C1 segment of cervical spinal cord (tissue), 14 donors: ENCODE measurements at places on chromosomes 11 and 22.

- no peak for DNase-seq
Observed at GRCh38 chr11:111443640-111444039, 64.6 kb upstream of the POU2AF1 start.

GRCh38 chr11:47440054-47440476 is 8.9 kb downstream of the RAPSN start:
- DNase-seq = no peak

DNA sequence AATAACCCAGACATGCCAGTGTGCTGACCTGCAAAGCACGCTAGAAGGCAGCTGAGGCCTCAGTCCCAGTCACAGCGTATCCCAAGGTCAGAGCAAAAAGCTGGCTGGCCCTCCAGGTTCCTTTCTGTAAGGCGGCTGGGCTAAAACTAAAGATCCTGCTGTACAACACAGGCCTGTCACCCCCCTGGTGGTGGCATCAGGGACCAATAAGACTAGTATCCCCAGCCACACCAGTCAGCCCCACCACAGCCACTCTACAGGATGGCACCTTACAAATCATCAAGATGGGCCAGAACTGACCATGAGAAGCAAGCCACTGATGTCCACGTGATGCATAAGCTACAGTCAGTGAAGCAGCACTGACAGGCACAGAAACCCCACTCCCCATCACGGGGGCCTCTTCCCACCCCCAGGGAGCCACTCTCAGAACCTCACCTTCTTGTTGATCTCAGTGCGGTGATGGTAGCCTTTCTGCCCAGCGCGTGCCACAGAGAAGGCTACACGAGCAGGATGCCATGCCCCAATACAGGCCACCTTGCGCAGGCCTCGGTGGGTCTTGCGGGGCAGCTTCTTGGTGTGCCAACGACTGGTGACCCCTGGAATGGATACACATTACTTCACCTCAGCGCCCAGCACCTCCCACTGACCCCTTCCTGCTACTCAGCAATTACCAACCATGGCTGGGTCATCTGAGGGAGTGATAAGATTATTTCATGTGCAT is 5.0 kb downstream of the RPL3 start:
- DNase-seq = no peak

DNA sequence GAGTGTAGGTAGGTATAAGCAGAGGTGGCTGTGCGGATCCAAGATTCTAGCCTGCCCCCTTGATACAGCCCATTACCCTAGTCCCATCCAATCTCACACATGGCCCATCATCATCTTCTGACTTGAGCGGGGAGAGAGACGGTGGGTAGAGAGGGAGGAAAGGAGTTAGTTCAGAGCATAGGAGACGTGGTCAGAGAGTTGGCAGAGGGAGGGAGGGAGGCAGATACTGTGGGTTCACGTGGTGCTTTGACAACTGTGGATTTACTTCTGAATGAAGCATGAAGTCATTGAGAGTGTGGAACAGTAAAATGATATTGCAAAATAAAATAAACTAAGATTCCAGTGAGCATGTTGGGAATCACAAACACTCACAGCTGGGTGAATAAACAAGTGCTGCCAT is 31.4 kb upstream of the VPREB1 start:
- DNase-seq = no peak
